ENCODE measurements at places on chromosomes 16 and 17.

DNA sequence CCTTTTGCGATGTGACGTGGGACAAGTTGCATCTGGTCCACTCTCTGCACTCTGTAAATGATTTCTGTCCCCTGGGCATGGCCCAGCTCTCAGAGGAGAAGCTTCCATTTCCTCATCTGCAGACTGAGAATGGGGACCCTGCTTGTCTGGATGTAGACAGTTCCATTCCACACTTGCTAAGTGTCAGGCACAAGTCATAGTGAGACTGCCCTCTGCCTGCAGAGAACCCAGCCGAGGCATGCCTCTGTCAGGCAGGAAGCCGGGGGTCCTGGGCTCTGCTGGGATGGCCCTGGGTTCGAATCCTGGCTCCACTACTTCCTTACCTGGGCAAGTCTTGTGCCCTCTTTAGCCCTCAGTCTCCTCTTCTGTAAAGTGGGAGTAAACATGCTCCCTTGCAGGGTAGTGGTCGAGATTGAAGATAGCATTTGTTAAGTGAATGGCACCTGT, 4.1 kb downstream of the MAP2K3 start:
- DNase-seq: no peak

- DNase-seq: no peak
These were observed 29.9 kb downstream of the CIBAR2 start for GRCh38 chr16:85082173-85083050.

GRCh38 chr16:58842746-58843145, 108.6 kb upstream of the GOT2 start:
- DNase-seq: no peak

- DNase-seq: no peak
These were observed 26.6 kb upstream of the GINS2 start for GRCh38 chr16:85715169-85716021.

DNA sequence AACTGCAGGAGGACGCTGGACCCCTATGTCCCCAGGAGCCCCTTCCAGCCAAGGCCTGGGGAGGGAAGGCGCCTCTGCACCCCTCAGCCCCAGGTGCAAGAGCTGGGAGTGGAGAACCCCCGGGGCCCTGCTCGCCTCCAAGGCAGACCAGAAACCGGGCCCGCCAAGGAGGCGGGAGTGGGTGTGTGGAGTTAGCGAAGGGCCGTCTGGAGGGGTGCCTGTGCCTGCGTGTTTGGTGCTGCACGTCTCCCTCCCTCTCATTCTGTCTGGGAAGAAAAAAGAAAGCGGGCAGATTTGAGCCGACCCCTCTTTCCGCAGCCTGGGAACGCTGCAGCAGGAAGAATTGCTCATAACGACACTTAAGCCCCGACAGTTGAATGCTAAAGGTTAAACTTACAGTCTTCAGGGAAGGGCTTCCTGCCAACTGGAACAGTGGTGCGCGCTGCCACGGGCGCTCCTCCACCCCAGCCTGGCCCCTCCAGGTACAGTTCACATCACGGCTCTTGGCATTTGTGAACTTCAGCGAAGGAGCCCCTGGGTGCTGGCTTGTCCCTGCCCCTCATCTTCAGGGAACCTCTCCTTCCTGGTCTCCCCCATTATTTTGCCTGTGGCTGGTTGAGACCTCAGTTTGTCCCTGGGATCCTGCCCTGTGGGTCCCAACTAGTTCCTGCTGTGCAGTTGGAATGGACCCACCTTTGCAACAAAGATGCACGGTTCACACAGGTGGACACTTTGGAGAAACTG, 19.2 kb upstream of the ZFHX3 start:
- DNase-seq: no peak

- DNase-seq: no peak
These were observed 3.0 kb upstream of the NLRC3 start for GRCh38 chr16:3580251-3580651.

DNA sequence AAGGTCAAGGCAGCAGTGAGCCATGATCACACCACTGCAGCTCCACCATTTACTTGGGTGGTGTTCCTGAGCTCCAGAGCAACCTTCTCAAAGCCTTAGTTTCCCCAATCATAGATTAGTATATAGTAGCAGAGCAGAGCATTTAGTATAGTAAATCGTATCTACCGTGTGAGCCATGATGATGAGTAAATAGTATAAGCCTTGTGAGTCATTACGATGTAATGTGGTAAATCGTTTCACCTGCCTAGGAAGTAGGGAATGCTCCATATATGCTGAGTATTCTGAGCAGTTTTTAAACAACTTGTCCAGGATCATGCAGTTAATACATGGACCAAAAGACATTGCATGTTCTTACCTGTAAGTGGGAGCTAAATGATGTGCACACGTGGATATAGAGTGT, 66.4 kb downstream of the SCNN1B start:
- DNase-seq: no peak

DNA sequence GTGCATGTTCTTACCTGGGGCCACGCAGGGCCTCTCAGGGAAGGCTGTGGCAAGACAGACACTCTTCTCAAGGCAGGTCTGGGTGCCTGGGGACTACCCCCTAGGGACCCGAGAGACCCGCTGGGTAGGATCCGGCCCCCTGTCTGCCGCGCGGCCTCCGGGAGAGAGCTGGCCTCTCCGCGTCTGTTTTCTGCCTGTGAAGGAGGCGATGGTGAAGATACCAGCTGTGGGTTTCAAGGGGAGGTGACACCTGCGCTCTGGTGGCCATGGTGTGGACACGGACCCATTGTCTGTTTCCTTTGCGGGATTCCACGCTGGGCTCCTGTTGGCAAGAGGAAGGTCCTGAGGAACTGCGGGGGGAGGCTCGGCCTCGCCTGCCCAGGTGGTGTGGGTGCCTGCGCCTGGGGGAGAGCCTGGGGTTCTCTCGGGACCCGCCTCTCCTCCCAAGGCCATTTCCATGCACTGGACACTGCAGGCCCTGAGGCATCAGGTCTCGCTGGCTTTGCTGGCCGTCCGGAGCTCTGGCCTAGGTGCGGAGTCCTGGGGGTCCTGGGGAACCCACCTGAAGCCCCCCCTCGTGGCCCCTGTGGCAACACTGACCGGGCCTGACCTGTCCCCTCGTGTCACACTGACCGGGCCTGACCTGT, 12.2 kb upstream of the METRNL start:
- no peak for DNase-seq

- no peak for DNase-seq
These were observed 71.0 kb downstream of the CACNG1 start for GRCh38 chr17:67115401-67115800.

Data from HFF-Myc (cell line).